Foreskin fibroblast (primary cell): ENCODE measurements at places on chromosomes 11 and 22.

- DNase-seq, result peak; percentile 21
Measured at GRCh38 chr11:9210224-9210921, 54.8 kb downstream of the DENND5A start.

DNA sequence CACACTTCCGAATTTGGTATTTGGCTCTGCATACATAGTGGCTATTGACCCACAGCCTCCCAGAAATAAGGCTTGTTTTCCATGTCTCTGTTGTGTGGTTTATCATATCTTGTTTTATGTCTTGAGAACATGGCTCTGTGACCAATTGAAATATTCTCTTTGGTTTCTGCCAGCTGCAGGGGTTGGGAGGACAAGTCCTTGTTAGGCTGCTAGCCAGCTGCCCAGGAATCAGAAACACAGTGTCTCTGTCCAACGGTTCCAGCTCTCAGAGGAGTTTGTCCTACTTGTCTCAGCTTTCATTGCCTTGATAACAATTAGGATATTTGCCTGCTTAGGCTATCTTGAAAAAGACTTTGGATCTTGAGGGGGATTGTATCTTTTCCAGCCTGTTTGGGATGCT, 6.0 kb upstream of the SLC7A4 start:
- DNase-seq, result peak; percentile 21

- DNase-seq, result peak; percentile 53
Measured at GRCh38 chr11:12163181-12163941, 53.0 kb downstream of the MICAL2 start.

DNA sequence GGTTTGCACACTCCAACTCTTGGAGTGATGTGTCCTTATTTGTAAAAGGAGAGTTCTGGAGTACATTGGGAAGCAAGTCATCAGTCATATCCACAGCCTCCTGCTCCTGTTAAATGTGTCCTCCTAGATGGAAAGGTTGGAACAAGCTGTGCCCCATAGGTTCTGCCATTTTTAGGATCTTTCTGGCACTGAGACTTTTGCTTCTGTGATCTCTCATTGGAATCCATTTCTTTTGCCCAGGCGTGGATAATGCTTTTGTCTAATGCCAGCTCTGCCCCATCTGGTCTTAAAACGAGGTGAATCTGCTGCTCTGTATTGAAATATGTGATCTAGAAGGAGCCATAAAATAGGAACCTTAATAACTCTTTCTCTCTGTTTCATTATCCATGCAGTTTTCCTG, 66.4 kb downstream of the ZBTB16 start:
- DNase-seq, result no peak

DNA sequence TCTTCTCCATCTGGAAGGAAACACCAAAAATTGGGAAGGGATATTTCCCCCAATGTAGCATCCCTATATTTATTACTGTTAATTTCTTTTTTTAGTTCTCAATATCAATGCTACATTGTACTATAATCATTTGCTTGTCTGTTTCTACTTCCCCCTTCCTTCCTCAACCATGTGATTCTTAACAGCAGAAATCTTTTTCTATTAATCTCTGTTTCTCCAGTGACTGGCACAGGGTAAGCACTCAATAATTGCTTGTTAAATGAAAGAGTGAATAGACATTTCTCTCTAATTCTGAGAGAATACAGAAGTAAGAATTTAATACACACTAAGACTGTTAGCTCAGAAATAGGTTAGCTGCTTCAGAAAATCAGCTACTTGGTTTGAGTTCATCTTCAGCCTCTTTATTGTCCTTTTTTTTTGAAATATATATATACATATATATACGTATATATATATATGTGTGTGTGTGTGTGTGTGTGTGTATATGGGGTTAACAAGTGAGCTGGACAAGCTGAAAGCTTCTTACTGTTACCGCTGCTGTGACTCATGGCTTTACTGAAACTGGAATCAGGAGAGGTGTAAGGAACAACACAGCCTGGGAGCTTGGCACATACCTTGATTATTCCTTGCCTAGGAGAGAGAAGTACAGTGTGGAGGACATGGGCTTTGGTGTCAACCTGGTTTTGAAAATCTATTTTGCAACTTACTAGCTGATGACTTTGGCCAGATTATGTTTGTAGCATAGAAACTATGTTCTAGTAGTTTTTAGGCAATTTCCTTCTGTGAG, 26.2 kb upstream of the PDE3B start:
- DNase-seq, result no peak

DNA sequence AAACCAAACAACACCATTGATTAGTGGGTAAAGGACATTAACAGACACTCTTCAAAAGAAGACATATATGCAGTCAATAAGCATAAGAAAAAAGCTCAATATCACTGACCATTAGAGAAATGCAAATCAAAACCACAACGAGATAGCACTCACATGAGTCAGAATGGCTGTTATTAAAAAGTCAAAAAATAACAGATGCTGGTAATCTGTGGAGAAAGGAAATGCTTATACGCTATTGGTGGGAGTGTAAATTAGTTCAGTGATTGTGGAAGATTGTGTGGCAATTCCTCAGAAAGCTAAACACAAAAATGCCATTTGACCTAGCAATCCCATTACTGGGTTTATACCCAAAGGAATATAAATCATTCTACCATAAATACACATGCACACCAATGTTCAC, 182.6 kb downstream of the TRPC6 start:
- peak; percentile 34 for DNase-seq

DNA sequence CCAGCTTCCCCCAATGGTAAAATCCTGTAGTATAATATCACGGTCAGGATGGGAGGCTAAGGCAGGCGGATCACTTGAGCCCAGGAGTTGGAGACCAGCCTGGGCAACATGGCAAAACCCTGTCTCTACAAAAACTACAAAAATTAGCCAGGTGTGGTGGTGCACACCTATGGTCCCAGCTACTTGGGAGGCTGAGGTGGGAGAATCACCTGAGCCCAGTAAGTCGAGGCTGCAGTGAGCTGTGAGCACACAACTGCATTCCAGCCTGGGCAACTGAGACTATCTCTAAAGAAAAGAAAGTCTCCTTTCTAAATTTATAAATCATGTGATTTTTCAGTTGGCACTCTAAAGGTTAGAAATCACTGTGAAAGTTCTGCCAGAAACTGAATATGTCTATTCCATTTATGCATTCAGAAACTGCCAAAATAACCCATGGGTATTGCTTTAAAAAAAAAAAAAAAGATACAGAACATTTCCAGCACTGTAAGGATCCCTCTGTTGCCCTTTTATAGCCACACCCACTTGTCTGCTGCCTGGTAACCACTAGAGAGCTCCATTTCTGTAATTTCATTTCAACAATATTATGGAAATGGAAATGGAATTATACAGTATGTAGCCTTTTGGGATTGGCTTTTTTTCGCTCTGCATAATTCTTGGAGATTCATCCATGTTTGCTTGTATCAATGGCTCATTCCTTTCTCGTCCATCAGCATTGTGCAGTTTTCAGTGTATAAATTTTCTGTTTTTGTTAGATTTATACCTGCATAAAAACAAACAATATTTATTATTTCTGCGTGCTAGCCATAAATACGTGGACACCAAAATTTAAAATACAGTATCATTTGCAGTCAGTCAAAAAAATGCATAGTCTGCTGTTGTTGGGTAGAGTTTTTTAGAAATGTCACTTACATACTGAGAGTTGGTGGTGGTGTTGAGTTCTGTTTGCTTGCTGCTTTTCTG, 9.4 kb downstream of the CDC45 start:
- DNase-seq, result no peak

GRCh38 chr11:13094930-13095687, 86.0 kb downstream of the RASSF10 start:
- DNase-seq, result no peak

GRCh38 chr22:49882519-49883293, 29.1 kb downstream of the ZBED4 start:
- DNase-seq, result no peak

DNA sequence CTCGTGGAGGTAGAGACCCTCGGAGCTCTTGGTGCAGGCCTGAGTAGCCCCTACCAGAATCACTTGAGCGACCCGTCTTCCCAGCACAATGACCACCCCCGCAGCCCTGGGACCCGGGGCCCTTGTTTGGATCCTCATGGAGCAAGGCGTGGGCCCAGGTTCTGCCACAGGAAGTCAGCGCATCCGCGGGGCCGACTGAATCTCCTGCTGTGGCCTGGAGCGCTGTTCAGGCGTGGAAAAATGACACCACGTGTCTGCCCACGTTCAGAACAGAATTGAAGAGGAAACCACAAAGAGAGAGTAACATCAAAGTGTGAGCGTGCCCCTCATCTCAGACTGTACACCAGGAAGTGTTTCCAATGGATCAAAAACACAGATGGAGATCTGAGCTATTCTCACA, 1479.2 kb downstream of the TBC1D22A start:
- DNase-seq, result no peak

DNA sequence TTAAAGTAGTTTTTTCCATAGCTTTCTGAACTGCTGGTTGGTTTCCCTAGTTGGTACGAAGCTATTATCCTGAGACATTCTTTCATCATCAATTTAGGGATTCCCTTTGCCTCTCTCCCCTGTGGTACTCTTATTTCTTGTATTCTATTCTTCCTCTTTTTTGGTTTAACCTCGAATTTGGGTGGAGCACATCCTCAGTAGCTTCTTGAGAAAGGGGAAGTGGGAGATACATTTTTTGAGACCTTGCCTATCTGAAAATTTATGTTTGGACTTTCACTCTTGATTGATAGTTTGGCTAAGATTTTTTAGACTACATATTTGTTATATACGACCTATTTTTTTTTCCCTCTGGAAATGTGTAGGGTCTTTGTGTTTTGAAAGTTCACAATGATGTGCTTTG, 121.7 kb upstream of the ZBED5 start:
- no peak for DNase-seq

DNA sequence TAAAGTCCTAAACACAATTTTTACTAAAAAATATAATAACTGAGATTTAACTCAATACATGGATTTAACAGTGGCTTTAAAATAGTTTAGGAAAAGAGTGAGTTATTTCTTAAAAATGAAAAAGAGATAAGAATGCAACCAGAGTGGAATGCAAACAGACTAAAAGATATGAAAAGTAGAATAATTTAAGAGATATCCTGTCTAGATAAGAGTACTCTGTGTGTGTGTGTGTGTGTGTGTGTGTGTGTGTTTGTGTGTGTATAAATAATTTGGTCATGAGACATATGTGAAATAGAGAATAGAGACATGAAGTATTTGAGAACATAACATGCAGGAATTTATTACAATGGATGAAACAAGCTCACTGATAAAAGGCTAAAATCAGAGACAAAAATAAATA, 986.9 kb upstream of the CHORDC1 start:
- no peak for DNase-seq

- no peak for DNase-seq
Measured at GRCh38 chr11:31558001-31558400, 48.4 kb downstream of the ELP4 start.

DNA sequence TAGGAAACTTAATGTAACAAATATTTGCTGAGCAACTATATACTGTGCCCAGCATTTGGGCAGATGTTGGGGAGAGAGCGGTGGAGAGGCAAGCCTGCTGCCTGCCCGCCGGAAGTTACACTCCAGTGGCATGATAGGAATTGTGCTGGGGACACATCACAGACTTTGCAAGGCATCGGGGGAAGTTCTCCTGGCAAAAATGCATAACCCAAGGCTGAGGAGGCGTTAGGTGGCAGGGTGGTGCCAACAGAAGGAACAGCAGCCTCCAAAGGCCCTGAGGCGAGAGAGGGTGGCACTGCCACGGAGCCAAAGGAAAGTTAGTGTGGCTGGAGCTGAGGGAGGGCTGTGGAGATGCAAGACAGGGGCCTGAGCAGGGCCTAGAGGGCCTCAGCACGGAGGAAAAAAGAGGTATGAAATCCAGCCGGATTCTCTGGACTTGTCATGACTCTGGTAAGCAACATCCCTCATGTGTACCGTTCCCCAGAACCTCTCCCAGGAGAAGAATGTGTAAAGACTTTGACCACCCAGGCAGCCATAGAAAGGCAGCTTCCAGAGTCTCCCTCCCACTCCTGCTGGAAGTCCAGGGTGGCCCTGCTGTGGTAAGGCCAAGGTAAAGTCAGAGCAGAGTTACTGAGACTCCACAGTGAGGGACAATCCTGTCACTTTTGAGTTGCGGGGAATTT, 76.1 kb upstream of the RAB1B start:
- DNase-seq, result no peak

DNA sequence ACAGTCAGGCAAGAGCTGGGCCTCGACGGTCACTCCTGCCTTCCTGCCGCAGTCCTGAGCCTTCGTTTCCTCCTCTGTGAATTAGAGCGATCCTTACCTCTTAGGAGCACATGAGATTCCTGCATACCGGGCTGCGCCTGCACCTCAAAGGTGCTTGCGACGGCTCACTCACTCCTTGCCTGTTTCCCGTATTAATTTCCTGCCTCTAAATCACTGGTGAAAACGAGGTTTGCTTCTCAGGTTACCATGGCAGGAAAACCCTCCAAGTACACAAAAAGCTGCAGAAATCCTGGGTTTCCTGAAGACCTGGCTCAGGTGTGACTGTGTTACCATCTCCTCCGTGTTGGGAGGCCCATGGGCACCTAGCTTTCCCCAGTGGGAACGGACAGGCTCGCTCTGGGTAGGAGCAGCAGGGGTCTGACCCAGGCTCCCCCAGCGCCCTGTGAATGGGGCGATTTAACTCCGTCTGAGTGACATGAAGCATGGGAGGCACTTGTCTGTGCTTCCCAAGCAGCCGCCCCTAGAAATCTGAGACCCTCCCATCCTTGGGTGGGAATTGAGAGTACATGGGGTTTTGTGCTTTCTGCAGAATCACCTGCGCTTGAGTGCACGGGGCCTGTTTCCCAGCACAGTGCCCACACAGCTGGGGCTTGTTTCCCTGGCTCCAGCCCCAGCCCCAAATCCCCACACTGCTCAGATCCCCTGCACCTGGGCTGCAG, 64.8 kb downstream of the PHF21B start:
- no peak for DNase-seq

DNA sequence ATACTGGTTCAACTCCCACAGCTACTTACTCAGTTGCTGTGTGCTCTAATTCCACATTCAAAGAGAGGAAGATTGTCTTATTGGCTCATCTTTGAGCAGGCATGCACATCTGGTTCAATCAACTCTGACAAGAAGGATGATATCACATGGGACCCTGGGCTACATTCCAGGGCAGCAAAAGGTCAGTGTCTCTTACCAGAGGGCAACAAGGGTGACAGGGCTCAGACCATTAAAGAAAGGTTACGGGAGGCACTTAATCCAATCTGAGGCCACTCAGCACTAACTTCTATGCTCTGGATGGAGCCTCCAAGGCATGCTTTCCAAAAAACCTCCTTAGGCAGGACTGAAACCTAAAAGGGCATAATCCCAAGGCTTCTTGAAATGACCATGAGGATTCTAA, 549.4 kb upstream of the API5 start:
- no peak for DNase-seq
